SK-N-MC (cell line): ENCODE measurements at places on chromosomes 1 and 21.

GRCh38 chr21:37658817-37659458 lies 257.3 kb downstream of the KCNJ6 start:
- DNase-seq, result no peak

GRCh38 chr1:31961536-31961935 lies 23.4 kb upstream of the PTP4A2 start:
- DNase-seq, result no peak

GRCh38 chr1:199054694-199055093 lies 415.9 kb downstream of the PTPRC start:
- no peak for DNase-seq

DNA sequence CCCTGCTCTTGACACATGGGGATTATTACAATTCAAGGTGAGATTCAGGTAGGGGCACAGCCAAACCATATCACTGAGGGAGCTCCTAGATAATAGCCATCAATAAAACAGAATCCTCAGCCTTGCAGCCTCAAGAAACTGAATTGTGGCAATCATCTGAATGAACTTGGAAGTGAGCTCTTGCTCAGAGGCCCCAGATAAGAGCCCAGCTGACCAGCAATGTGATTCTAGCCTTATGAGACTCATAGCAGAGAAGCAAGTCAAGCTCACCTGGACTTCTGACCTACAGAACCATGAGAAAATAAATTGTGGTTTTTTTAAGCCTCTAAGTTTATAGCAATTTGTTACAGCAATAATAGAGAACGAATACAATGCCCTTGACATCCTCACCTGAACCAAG lies 302.5 kb downstream of the LTN1 start:
- no peak for DNase-seq

DNA sequence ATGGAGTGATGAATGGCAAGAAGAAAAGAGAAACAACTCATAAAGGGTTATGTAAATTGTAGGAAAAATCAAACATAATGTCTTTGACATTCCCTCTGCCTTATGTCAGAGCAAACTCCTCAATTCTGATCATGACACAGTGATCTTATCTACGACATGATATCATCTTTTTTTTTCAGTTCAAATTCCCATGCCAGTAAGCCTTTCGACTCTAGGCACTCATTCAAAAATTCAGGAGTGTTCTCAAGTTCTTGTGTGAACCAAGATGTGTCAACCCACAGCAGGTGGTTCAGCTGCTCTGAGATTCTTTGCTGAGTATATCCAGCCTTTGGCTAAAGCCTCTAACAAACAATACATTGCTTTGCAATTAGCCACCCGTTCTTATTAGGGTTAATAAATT lies 97.1 kb upstream of the ESRRG start:
- no peak for DNase-seq

GRCh38 chr21:38956856-38957571 lies 151.3 kb downstream of the ETS2 start:
- DNase-seq, result no peak

GRCh38 chr1:200134116-200134515 lies 106.6 kb downstream of the NR5A2 start:
- no peak for DNase-seq

DNA sequence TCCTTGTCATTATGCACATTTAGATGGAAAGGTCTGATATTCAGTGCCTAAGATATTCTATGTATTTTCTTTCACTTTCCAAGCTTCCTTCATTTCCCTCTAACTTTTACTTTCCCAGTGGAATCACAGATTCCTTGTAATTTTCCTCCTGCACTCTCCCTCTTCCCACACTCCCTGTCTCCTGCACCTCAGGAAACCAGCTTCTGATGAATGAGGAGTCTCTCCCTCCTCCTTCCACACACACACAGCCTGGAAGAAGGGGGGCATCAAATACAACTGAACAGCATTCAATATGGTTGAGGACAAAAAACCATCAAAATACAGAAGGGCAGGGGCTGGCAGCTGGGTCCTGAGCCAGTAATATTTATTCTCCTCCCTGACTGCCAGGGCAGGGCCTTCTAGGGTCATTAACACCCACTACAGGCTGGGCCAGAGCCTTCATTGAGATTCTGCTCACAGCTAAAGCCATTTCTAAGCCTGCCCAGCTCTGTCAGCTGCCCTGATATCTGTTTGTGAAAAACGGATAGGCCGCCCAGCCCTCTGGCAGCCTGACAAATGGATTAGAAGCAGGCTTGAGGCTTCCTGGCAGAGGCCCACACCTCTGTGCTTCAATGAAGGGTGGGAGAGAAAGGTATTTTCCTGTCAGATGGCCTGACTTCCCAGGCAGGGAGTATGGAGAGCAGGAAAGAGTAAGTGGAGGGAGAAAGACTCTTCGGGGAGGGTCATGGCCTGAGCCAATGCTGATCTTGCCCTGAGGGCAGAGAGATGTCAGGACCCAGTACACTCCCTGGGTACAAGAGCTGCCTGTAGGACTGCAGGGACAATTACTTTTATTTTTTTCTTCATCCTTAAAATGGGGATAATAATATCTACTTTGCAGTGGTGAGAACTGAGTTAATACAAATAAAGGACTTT lies 138.9 kb upstream of the SPATA6 start:
- no peak for DNase-seq

DNA sequence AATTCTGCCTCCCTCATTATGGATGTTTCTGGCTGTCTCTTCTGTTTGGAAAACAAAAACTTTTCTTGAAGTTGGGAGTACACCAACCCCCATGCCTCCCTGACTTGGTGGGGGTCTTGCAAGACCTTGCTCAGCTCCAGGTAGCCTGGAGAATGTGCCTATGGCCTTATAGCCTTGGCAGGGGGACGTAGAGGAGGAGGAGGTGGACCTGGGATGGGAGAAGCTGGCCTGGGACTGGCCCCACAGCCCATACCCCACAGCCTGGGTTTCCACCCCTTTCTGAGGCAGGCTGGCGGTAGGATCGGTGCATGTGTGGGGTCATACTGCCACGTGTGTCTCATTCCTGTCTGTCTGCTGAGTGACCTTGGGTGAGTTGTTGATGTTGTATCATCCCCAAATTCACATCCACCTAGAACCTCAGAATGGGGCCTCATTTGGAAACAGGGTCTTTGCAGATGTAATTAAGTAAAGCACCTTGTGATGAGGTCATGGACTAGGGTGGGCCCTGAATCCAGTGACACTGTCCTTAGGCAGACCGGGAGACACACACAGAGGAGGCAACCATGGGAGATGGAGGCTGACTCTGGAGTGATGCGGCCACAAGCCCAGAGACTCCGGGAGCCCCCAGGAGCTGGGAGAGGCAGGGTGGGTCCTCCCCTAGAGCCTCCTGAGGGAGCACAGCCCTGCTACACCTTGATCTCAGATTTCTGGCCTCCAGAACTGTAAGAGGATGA lies 18.5 kb downstream of the OBSCN start:
- DNase-seq, result no peak

GRCh38 chr21:22235866-22236590 lies 1237.8 kb downstream of the NCAM2 start:
- no peak for DNase-seq

- no peak for DNase-seq
Observed at GRCh38 chr1:118563981-118564951, 379.2 kb upstream of the SPAG17 start.

GRCh38 chr1:69693921-69694675 lies 126.4 kb downstream of the LRRC7 start:
- DNase-seq, result no peak

DNA sequence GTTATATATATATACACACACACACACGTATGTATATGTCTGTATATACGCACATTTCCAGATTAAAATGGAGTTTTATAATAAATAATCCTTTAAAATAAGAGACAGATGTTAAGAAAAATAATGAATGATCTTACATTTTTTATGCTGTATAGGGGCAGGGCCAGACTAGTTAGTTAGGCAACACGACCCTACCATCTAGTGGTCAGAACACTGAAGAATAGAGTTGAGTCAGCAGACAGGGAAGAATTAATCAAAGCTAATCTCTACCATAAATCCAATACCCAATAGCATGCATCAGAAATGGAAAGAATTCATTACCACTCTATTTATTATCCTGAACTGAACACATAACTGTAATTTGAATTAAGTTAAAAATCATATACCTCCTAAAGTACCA lies 156.7 kb downstream of the BRINP3 start:
- no peak for DNase-seq

- no peak for DNase-seq
Observed at GRCh38 chr21:21458124-21458631, 460.0 kb downstream of the NCAM2 start.

DNA sequence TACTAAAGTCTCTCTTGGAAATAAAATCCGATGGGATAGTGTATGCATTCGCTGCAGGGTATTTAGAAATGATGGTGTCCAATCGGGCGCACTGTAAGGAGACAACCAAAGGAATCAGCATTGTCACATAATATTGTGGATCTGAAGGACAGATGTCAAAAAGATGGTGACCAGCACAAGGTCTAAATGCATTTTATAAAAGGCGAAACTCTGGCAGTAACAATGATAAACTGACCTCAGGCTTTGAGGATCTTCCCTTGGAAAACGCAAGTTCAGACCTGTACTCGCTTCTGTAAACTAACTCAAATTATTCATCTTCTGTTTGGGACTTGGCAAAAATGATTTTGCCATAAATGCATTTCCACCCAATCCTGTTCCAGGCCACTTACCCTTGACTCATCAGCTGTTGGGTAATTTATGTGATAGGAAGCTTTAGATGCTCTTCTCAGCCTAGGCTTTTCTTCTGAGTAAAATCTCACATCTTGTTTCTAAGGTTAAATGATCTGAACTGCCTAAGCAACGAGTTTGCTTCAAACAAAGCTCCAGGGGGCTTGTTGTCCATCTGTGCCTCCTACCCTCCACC lies 33.8 kb downstream of the STPG1 start:
- no peak for DNase-seq

- no peak for DNase-seq
Observed at GRCh38 chr1:67211589-67212563, 45.6 kb downstream of the IL23R start.

- no peak for DNase-seq
Observed at GRCh38 chr1:194225821-194226220, 1039.4 kb upstream of the B3GALT2 start.

DNA sequence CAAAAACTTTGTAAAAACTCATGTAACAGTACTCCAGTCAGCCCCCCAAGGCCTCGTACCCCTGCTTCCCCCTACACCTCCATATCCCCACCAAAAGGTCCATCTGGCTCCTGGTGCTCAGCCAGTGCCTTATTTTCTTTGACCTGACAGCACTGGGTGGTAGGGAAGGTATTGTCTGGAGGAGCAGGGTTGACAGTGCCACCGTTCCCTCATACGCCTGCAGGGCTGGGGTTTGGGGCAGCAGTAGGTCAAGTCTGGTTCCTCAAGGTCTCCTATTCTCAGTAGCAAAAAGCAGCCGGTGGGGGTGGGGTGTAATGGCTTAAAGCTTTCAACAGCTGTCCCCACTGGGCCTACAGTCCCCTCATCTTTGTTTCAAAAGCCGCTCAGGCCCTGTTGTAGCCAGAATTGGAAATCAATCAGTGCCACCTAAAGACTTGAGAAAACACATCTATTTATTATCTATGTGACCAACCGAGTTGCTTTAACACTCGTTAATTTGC lies 25.3 kb upstream of the TTF2 start:
- no peak for DNase-seq
